ENCODE measurements at places on chromosomes 13 and 19.

GRCh38 chr19:48397263-48398101 lies 4.0 kb downstream of the GRIN2D start:
- DNase-seq, result no peak

- DNase-seq, result no peak
These were observed 20.9 kb downstream of the CARM1 start for GRCh38 chr19:10892256-10892655.

DNA sequence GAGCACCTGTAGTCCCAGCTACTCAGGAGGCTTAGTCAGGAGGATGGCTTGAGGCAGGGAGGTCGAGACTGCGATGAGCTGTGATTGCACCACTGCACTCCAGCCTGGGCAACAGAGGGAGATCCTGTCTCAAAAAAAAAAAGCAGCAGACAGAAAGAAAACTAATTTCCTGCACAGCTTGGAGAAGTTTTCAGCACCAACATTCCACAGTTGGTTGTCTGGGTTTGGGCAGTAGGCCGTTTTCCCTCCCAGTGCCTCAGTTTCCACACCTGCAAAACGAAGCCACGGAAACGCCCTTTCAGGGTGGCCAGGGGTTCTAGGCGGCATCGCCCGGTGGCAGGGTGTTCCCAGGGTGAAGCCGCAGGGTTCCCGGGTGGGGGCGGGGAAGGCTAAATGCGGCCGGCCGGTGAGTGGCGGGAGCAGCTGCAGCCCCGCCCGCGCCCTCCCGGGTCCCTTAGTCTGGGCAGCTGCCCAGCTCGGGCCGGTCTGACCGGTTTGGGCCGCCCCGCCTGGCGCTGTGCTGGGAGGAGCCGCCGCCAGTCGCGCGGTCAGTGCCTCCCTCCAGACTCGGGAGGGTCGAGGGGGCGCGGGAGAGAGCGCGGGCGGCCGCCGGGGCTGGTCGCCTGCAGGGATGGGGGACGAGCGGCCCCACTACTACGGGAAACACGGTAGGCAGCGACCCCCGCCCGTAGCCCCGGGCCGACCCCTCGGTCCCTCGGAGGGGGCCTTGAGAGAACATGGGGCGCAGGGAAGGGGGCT lies at the start of gene SLC44A2:
Gene SLC44A2 (plus strand): TSS at position 551 of the 759 bp plus-strand sequence. CDS start 81 bp downstream, at position 632.
- DNase-seq, result no peak

DNA sequence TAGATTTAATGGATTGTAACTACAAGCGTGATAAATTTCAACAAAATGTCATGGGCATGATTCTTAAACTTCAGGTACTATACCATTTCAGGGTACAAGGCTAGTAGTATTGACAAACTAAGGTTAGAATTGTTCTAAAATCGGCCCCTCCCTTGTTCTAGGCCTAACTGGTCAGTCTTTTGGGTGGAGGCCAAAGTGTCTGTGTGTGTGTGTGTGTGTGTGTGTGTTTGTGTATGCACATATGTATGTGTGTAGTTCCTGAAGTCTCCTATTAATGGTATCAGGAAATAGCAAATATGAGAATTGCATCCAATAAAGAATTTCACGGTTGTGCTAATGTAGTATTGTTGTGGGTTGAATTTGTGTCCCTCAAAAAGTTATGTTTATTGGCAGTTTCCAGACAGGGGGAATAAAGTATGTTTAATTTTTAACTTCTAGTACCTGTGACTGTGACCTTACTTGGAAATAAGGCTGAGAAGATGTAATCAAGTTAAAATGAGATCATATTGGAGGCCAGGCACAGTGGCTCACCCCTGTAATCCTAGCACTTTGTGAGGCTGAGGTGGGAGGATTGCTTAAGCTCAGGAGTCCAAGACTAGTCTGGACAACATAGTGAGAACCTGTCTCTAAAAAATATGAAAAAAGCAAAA lies 119.2 kb downstream of the KLF5 start:
- no peak for DNase-seq

- no peak for DNase-seq
These were observed 18.3 kb downstream of the PRKD2 start for GRCh38 chr19:46698395-46699321.

- DNase-seq, result no peak
These were observed 164.6 kb downstream of the KLF5 start for GRCh38 chr13:73223372-73223781.

DNA sequence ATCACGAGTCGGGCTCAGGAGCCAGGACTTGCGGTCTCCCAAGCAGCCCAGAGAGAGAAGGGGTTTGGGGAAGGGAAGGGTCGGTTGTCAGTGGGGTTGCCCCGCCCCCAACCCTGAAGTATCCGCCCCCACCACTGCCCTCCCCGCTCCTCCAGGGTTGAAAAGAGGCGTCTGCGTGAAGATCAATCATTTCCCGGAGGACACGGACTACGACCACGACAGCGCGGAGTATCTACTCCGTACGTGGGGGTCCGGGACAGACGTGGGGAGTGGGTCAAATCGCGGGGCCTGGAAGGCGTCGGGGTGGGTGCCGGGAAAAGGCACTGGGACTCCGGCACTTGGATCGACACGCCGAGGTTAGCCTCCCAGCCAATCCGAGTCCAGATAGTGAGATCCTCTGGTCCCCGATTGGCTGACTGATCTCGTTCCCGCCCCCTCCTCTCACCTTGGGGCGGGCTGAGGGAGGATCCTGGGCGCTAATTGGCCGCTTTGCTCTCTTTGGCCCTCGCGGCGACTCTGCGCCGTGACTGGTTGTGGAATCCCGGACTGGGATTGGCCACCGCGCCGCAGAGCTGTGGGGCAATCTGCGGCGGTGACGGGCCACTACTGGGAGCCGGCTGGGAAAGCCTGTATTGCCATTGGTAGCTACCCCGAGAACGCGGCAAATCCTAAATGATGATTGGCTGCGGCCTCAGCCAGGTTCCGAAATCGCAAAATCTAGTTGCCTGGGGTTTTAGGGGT lies 13.3 kb upstream of the CACNG6 start:
- DNase-seq, result no peak

GRCh38 chr19:32032561-32032960 lies 312.8 kb upstream of the ZNF507 start:
- no peak for DNase-seq

GRCh38 chr13:97124915-97125809 lies 97.0 kb upstream of the MBNL2 start:
- DNase-seq, result no peak

DNA sequence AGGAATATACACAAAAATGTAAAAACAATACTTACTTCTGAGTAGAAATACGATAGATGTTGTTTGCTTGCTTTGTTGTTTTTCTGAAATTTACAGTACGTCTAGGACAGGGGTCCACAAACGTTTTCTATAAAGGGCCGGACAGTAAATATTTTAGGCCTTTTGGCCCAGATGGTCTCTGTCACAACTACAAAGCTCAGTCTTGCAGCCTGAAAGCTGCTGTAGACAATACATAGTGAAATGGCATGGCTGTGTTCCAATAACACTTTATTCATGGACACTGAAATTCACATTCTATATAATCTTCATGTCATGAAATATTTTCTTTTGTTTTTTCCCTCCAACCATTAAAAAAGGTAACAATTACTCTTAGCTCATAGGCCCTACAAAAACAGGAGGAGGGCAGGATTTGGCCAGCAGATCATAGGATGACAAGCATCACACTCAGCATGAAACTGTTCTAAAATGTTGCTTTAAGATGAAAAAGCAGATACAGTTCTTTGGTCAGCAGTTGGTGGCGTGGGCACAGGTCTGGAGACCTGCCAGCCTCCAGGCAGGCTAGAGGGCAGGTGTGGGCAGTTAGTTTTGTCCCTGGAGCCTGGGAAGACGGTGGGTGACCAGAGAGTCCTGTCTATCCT lies at the start of gene EDDM13:
Gene EDDM13 (plus strand): TSS at position 588 of the 638 bp plus-strand sequence. CDS start 87 bp downstream, outside the sequence.
- DNase-seq, result no peak

GRCh38 chr13:45773236-45773635 lies 71.1 kb downstream of the CBY2 start:
- DNase-seq, result no peak

DNA sequence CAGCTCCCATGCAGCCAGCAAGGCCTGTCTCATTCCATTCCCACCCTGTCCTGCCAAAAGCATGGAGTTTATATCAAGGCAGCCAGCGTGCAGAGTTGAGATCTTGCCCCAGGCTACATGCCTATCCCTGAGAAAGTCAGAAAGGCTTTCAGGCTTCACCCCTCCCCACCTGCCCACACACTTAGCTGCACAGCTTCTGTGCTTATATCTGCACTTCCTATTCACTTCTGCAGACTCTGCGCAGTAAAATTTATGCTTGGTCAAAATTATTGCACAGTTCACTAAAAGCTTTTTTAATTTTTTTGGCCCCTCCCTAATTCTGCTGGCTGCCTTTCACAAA lies 12.5 kb upstream of the ZNF675 start:
- DNase-seq, result no peak

DNA sequence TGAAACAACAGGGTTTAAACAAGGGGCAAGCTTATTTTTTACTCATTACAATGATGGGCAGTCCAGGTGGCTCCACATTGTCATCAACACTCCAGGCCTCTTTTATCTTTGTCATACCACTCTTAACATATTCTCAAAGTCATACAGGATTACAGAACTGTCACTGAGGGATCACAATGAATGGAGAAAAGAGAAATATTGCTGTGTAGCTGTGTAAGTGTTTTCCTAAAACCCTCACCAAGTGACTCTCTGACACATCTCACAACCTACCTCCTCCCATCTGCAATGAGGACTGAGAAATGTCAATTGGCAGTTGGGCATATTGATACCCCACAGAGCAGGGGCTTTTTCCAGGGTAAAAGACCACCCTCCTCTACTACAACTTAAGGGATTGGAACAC lies 562.1 kb downstream of the TBC1D4 start:
- DNase-seq, result no peak

GRCh38 chr19:54017261-54017660 lies 25.8 kb downstream of the CACNG6 start:
- DNase-seq, result no peak

GRCh38 chr19:12757544-12758274 lies 6.1 kb downstream of the BEST2 start:
- no peak for DNase-seq

DNA sequence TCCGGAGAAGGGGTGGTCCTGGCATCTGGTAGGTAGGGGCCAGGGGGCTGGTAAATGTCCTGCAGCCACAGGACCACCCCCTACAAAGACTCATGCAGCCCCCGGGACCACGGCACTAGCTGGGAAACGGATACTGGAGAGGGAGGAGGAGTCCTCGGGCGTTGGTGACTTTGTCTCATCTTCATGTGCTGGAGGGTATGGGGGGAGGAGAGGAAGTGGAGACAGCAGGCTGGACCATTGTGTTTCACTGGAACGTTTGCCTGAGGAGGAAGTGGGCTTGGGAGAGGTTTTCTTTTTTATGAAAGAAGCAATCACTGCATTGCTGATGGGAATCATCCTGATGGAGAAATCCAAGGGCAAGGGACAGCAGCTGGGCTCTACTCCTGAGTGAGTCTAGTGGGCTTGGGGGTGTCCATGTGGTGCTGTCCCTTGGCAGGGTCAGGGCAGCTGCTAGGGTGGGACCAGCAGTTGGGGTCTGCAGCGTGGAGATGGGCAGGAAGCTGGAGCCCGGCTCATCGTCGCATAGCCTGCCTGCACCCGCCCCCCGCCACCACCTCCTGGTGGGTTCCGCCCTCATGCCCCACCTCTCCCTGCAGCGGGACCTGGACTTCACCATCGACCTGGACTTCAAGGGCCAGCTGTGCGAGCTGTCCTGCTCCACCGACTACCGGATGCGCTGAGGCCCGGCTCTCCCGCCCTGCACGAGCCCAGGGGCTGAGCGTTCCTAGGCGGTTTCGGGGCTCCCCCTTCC lies 1.7 kb upstream of the ADM5 start:
- DNase-seq, result no peak

DNA sequence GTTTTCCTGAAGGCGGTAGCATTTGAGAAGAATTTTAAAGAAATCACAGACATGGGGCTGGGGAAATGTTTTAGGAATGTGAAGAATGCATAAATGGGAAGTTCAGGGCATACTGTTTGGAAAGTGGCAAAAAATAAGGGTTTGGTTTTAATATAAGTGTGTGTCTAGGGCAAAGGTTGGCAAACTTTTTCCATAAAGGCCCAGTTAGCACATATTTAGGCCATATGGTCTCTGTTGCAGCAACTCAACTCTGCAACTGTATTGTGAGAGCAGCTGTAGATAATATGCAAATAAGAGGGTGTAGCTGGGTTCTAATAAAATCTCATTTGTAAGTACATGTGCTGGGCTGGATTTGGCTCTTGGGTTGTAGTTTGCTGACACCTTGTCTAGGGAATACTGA lies 521.9 kb downstream of the DIAPH3 start:
- no peak for DNase-seq

- no peak for DNase-seq
These were observed 2.7 kb downstream of the JUND start for GRCh38 chr19:18278521-18279265.

DNA sequence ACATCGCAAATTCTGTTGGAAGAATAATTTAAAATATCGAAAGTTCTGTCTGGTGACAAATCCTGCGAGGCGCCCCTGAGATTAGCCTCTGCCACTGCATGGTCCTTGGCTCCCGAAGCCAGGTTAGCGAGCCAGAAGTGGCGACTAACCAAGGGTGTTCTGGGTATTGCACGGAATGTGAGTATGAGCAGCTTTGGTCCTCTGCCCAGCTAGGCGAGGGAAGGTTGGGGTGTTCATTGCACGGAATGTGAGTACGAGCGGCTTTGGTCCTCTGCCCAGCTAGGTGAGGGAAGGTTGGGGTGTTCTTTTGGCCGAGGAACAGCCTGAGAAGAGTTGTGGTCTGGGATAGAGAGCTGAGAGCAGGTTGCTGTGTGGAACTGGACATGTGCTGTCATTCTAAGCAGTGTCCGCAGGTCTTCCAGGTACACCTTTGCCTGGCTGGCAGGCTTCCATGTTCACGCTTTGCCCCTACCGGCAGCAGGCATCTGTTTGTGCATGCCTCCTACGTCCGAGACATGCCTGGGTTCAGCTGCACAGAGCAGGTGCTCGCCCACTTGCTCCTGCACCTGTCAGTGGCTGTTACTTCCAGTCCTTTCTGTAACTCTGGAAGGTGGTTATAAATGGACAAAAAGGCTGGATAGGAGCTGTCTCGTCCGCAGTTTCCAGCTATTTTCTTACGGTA lies 18.3 kb upstream of the TEX29 start:
- DNase-seq, result no peak

DNA sequence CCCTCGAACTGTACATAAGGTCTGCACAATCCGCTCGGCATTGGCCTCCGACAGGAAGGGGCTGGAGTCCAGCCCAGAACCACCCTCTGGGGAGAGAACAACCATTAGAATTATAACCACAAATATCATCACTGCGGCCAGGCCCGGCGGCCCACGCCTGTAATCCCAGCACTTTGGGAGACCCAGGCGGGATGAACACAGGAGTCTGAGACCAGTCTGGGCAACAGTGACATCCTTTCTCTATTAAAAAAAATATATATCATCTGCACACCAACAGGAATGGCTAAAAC lies 11.4 kb downstream of the COQ8B start:
- DNase-seq, result no peak

GRCh38 chr13:94712812-94713560 lies 641 bp upstream of the SOX21 start:
- no peak for DNase-seq

GRCh38 chr19:45499196-45500180 lies 1.2 kb downstream of the PPM1N start:
- DNase-seq, result no peak

- DNase-seq, result no peak
These were observed 6.7 kb downstream of the SOHLH2 start for GRCh38 chr13:36207672-36208071.

GRCh38 chr13:32669030-32669646 lies 82.9 kb downstream of the PDS5B start:
- no peak for DNase-seq
